Activated CD4-positive, alpha-beta T cell treated with anti-CD3 and anti-CD28 coated beads, Interleukin-2, Interleukin-4, amounts not matched to agents 100 ng/mL and 50 ng/mL, durations not matched to agents 16 hours and 8 hours (primary cell): ENCODE measurements at places on chromosomes 3 and 15.

DNA sequence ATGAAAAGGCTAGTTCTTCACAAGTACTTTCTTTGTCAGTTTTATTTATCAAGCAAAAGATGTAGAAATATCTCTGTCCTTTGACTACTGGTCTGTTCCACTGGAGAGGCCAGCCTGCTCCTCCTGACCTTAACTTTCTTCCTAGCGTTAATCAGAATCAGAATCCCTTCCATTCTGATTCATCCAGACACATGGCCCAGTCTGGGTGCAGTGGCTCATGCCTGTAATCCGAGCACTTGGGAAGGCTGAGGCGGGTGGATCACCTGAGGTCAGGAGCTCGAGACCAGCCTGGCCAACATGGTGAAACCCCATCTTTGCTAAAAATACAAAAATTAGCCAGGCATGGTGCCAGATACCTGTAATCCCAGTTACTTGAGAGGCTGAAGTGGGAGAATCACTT lies 32.0 kb upstream of the MANF start:
- no peak for DNase-seq

DNA sequence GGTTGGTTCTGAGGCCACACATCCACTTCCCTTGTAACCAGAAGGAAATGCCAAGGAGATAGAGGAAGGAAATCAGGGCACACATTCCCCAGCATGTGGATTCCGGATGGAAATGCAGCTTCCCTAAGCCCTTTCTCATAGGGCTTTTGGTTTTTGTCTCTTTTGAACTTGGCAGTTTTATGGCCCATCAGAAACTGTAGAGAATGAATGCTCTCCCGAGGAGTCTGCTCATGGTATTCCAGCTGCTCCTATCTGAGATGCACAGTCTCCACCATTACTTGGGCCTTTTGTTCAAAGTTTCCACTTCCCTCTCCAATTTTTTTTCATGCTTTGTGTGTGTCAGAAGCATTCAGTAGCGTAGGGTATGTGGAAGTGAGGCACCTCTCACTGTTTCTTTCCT lies 21.2 kb downstream of the XYLB start:
- DNase-seq = no peak

GRCh38 chr3:188822411-188822810 lies 349.4 kb upstream of the TPRG1 start:
- no peak for DNase-seq

GRCh38 chr3:106860182-106860581 lies 517.1 kb upstream of the CCDC54 start:
- DNase-seq = no peak

GRCh38 chr3:53821631-53822121 lies 24.5 kb downstream of the CHDH start:
- no peak for DNase-seq

DNA sequence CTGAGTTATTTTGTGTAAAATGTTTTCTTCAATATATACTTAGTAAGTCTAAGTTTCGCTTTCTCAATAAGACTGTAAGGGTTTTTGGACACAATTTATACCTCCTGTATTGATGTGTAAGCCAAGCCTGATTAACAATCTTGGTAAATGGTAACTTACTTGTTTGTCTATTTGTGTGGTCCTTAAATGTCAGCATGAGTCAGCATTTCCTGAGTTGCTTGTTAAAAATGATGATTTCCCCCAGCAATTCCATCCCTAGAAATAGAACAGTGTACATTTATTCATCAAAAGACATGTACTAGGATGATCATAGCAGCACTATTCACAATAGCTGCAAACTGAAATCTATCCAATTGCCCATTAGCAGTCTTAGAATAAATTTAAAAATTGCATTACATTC lies 53.4 kb upstream of the LRIG1 start:
- DNase-seq = no peak

DNA sequence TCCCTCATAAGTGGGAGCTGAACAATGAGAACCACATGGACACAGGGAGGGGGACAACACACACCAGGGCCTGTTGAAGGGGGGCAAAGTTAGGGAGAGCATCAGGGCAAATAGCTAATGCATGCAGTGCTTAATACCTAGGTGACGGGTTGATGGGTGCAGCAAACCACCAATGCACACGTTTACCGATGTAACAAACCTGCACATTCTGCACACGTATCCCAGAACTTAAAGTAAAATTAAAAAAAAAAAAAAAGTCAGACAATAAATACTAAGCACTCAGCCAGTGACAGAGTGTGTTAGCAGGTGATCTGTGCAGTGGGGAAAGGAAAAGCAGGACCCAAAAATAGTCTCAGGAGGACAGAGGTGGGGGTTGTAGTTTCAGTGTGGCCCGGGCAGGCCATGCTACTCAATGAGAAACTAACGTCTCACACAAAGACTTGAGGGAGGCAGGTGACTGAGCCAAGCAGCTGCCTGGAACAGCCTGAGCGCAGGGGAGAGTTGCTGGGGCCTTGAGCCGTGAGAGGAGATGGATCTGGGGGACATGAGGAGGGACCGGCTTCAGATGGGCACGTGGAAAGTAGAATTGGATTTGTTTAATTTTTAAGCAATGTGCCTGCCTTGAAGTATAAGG lies 18.4 kb downstream of the ANKDD1A start:
- DNase-seq = no peak

DNA sequence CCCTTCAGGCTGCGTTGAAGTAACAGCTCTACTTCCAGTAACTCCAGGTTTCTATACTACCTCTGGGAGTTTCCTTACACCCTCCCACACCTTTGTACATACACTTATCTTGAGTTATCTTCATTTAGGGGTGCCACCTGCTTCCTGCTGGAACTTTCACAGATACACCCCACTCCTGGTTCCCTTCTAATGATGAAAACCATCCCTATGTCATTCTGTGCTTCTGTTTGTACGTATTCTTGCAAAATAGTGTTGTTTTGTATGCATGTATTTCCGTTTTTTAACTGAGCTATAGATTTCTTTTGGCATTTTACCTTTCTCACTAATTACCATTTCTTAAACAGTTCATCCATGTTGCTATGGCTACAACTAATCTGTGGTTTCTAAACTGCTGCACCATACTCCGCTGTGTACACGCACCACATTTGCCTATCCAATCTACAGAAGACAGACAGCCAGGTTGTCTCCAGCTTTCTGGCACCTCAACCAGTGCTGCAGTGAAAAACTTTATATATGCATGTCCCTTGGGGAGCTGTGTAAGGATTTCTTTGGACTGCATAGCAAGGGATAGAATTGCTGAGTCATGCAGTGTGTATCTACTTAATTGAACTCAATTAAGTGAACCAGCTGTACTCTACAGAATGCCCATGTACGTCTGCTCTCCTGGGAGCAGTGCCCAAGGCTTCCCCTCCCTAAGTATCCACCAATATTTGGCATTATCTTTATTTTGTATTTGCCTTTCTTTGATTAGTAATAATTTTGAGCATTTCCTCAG lies 61.4 kb upstream of the ST8SIA2 start:
- no peak for DNase-seq
